Activated CD8-positive, alpha-beta T cell treated with anti-CD3 and anti-CD28 coated beads, Interleukin-2, amount 10 ng/mL, durations not matched to agents 7 days and 5 days (primary cell): ENCODE measurements at places on chromosomes 16 and 17.

DNA sequence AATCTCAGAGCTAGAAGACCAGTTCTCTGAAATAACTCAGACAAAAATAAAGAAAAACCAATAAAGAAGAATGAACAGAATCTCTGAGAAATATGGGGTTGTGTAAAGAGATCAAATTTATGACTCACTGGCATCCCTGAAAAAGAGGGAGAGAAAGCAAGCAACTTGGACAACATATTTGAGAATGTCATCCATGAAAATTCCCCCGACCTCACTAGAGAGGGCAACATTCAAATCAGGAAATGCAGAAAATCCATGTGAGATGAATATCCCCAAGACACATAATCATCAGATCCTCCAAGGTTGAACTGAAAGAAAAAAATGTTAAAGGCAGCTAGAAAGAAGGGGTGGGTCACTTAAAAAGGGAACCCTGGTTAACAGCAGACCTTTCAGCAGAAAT is 32.1 kb downstream of the TANC2 start:
- no peaks in the 10 kb centered on the region for H3K36me3 ChIP-seq
- DNase-seq: no peak

- peaks cover 55% of the 10 kb centered on the region for H3K4me1 ChIP-seq
- no peak for DNase-seq
- H3K36me3 ChIP-seq: peaks cover 33% of the 10 kb centered on the region
- H3K27ac ChIP-seq: no peak overlapping the region
Measured at GRCh38 chr17:66675991-66676371, 158.9 kb upstream of the CACNG5 start.

DNA sequence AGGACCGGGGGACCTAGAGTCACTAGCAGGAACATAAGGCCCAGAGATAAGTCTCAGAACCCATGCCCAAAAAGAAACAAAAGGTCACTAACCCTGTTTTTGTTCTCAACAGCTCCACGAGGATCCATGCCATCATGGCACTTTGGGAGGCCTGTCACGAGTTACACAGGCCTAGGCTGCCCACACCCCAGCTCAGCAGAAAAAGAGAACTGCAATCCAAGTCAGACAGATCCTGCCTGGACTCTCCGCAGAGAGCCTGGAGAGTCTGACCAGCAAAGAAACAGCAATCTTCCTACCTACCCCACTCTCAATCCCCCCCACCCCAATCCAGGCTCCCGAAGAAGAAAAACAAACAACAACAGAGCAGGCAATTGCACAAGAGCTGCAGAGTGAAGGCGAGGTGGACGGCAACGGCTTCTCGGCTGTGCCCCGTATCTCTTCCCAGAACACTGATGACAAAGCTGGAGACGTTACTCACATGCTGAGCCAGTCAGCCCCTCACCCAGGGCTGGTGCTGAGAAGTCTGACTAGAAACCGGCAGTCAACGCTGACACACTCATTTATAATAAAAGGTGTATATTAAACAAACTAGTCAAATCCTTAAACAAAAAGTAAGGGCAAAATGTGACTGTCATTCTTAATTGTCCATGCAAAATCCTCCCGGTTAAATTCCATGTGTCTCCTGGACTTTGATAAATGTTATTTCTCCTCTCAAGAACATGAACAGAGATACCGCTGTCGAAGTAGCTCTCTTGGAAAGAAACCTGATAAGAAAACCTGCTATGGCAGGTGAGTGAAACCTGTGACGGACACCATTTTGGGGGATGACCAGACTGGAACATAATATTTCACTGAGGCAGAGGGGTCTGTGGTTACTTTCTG is 89.3 kb downstream of the SMG6 start:
- H3K27ac ChIP-seq: peak overlapping the region; percentile 96
- no peak for DNase-seq
- H3K4me1 ChIP-seq: peaks cover 71% of the 10 kb centered on the region
- peaks cover 53% of the 10 kb centered on the region for H3K36me3 ChIP-seq
- H3K4me3 ChIP-seq: peak overlapping the region; percentile 74

DNA sequence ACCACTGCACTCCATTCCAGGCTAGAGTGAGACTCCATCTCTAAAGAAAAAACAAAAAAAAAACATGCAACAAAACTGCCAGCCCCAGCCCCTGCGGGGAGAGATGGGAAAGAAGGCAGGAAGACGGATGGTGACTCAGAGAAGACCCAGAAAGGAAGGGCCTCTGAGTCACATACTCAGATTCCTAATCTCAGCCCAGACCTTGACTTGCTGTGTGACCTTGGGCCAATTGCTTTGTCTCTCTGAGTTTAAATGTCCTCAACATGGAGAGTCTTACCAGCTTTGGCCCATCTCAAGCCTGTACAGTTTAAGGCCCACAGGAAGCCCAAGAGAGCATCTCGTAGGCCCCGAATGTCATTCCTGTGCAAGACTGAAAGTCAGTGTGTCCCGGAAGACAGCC is 86.5 kb upstream of the LHX1 start:
- H3K27ac ChIP-seq: no peak overlapping the region
- no peaks in the 10 kb centered on the region for H3K36me3 ChIP-seq
- DNase-seq: no peak

DNA sequence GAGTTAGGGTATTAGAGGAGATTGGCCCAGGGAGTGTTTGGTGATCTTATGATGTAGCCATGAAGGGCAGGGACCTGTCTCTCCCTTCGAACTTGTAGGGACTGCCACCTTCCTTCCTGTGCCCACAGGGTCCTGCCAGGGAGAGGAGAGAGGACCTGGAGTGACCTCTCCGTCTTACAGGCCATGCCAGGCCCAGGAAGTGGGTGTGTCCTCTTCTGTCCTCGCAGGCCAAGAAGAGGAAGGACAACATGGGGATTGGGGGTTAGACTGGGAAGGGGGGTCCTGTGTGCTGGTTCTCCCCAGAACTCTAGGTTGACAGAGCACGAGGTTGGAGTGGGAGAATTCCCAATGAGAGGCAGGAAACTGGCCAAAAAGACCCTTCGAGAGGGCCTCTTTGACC is 43.4 kb upstream of the TAC4 start:
- H3K27ac ChIP-seq: no peak overlapping the region
- peaks cover 55% of the 10 kb centered on the region for H3K27me3 ChIP-seq
- no peaks in the 10 kb centered on the region for H3K4me1 ChIP-seq
- no peak for DNase-seq
- H3K4me3 ChIP-seq: no peak overlapping the region

DNA sequence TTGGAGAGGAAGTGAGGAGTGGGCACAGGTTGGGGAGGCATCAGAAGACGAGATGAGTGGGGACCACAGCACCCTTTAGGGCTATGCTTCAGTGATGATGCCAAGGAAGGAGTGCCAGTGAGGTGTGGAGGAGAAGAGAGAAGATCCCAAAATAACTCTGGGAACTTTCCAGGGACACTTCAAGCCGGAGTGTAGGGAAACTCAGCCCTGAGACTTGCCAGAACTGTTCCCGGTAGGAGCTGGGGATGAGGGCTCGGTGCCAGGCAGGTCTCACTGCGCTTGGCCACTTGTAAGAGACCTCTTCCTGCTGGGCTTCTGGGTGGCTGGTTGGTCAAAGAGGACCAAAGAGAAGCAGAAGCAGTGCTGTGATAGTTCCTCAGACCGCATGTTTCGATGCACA is 63.6 kb downstream of the SHISA6 start:
- no peak for DNase-seq
- H3K4me3 ChIP-seq: no peak overlapping the region
- H3K4me1 ChIP-seq: no peaks in the 10 kb centered on the region
- H3K27me3 ChIP-seq: no peaks in the 10 kb centered on the region
- no peak overlapping the region for H3K27ac ChIP-seq
- H3K36me3 ChIP-seq: no peaks in the 10 kb centered on the region

GRCh38 chr16:77408607-77409006 is 26.2 kb downstream of the ADAMTS18 start:
- no peaks in the 10 kb centered on the region for H3K36me3 ChIP-seq
- no peak for DNase-seq
- H3K27ac ChIP-seq: no peak overlapping the region

DNA sequence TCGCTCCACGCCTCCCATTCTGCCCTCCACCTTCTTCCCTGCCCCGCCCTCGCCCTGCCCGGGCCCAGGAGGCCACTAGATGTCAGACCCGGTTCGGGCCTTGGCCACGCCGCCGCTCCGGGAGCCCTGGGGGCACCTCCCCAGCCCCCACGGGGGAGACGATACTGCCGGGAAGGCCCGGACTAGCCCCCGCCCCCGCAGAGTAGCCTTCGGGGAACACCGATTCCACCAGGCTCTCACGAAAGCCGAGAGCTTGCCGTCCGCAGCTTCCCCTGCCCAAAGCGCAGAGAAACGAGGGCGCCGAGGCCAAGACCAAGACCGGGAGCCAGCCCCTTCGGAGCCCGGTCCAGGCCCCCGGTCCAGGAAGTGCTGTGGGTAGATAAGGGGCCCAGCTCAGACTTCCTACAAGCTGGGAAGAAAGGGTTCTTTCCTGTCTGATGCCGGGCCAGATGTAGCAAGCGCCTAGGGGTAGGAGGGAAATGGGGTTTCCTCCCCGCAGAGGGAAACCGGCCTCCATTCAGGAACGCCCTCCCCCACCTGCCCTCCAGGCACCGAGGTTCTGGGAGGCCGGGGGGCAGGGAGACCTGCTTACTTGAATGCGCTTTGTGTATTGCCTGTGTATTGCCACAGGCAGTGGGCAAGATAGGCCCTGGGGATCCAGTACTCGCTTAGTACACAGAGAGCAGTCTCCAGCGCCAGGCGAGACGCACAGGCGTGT is 806 bp upstream of the CYB561 start:
- H3K27me3 ChIP-seq: peaks cover 18% of the 10 kb centered on the region
- H3K4me1 ChIP-seq: peaks cover 29% of the 10 kb centered on the region
- peak; percentile 40 for DNase-seq
- H3K27ac ChIP-seq: peak overlapping the region; percentile 46
